NB4 (cell line): ENCODE measurements at places on chromosomes 13 and 19.

DNA sequence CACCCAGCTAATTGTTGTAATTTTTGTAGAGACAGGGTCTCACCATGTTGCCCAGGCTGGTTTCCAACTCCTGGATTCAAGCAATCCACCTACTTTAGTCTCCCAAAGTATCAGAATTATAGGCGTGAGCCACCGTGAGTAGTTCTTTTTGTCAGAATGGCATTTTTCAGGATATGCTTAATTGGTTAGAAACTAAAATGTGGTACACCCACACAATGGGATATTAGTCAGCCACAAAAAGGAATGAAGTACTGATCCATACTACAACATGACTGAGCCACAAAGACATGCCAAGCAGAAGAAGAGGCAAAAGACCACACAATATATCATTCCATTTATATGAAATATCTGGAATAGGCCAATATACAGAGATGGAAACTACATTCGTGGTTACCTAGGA, 41.7 kb upstream of the MAP3K10 start:
- no peak for DNase-seq

DNA sequence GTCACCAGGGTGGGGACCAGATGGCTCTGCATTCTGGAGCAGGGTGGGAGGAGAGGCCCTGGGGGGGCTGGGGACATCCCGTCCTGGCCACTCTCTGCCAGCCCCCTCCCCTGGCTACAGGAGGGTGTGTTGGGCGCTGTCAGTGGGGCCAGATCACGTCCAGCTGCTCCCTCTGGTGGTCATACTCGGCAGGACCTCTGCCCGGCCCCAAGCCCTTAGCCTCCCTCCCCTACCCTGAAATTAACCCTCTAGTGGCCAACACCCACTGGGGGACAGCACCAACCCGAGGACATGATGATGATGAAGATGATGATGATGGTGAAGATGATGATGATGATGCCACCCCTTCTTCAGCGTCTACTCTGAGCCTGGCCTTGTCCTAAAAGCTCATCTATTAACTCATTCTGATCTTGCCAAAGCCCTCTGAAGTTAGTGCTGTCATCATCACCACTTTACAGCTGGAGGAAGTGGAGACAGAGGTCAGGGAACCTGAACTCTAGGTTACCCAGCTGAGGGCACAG, 590 bp upstream of the LGI4 start:
- DNase-seq, result peak; percentile 60

GRCh38 chr19:32032561-32032960, 312.8 kb upstream of the ZNF507 start:
- DNase-seq, result no peak

DNA sequence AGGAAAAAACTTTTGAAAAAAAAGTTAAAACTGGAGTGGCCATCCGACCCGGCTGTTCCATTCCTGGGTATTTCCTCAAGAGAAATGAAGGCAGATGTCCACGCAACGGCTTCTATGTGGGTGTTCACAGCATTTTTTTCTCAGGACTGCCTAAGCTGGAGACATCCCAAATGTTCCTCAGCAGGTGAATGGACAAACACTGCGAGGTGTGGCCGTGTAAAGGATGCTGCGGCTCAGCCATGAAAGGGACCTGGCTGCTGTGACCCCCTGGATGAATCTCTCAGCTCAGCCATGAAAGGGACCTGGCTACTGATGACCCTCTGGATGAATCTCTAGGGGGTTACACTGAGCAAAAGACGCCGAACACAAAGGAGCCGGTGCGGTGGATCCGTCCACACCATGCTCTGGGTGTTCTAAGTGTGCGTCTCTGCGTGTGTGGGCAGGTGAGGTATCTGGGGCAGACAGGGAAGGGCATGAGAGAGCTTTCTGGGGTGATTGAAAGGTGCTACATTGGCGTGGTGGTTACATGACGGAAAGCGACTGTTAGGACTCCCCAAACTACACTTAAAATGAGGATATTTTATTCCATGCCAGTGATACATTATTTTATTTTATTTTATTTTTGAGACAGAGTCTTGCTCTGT, 7.2 kb upstream of the ASPDH start:
- DNase-seq, result no peak

DNA sequence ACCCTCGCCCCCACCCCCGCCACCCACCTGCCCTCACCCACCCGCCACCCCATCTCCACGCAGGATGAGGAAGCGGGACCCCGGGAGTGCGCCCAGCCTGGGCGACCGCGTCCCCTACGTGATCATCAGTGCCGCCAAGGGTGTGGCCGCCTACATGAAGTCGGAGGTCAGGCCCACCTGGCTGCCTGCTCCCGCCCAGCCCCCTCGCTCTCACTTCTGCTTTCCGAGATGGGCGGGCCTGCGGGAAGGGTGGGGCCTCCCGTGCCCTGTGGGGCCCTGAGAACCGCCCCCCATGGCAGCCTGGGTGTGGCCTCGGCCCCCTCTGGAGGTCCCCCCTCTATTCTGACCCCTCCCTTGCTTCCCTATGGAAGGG, 3.1 kb upstream of the SPIB start:
- DNase-seq, result peak; percentile 64
